ENCODE measurements at places on chromosomes 5 and 9.

- peak; percentile 5 for DNase-seq
These were observed 58.4 kb downstream of the ARL15 start for GRCh38 chr5:54251981-54252380.

DNA sequence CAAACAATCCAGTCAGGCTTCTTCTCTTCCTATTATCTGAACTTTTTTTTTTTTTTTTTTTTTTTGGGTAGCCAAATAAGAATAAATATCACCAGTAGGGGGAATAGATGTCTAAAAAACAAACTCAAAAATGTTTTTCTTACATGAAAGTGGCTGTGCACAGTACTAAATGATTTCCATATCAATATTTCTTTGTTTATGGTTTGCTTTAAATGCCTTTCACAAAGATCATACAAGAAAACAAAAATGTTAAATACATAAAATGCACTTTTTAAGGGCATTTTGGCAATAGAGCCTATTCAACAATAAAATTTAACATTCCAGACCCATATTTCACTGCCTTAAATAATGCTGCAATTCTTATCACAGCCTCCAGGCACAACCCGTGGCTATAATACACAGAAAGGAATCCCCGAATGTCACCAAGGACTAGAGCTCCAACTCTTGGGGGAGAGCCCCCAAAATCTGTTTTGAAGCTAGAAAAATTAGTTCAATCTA lies 91.1 kb upstream of the TBCA start:
- DNase-seq: peak; percentile 64

- no peak for DNase-seq
These were observed 554.8 kb upstream of the SGCD start for GRCh38 chr5:155772009-155772662.

DNA sequence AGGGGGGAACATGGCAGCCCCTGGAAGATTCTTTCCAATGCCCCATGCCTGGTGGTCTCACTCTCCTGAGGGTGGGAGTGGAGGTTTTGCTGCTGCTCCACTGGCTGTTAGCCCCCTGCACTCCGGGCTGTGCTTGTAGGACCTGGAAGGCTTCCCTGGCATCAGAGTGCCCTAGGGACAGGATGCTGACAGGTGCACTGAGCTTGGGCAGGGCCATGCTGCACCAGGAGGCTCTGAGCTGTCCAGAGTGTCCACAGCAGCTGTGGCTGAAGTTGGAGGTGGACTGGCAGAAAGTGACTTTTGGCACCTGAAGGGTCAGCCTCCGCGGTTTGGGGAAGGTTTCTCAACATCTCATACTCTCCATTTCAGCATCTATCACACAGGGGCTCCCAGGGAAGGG lies 249.1 kb downstream of the GADD45G start:
- no peak for DNase-seq

- DNase-seq: no peak
These were observed 157.4 kb downstream of the EDIL3 start for GRCh38 chr5:84227236-84227635.

Data from ELR (cell line).